Cardiac muscle cell (in vitro differentiated cells and primary cell): ENCODE measurements at places on chromosomes 4 and X. TPM values are rescaled to one million over a fixed set of nuclear protein-coding genes. Genes with fewer than 3 reads are reported as not detected.

The ETNPPL gene
- polyA plus RNA-seq: 0.42 TPM in 1 of 2 replicates, not detected in the other

The COX7B2 gene
- polyA plus RNA-seq: not detected in 2 replicates

The PF4V1 gene
- not detected in 2 replicates for polyA plus RNA-seq

The UGT2A3 gene
- not detected in 2 replicates for polyA plus RNA-seq

The FABP2 gene
- 9.9 and 12.4 TPM in 2 replicates for polyA plus RNA-seq

GRCh38 chr4:185429660-185430059, 3.9 kb upstream of the UFSP2 start:
- H3K4me3 ChIP-seq: no peak overlapping the region
- DNase-seq: no peak
- no peaks in the 10 kb centered on the region for H3K27me3 ChIP-seq
- no peaks in the 10 kb centered on the region for H3K36me3 ChIP-seq

GRCh38 chr4:175371091-175371490, 441.0 kb downstream of the GPM6A start:
- H3K4me1 ChIP-seq: peaks cover 15% of the 10 kb centered on the region
- DNase-seq: no peak
- no peaks in the 10 kb centered on the region for H3K36me3 ChIP-seq
- no peak overlapping the region for H3K27ac ChIP-seq
- H3K27me3 ChIP-seq: no peaks in the 10 kb centered on the region
- no peak overlapping the region for H3K4me3 ChIP-seq

GRCh38 chrX:28391528-28391927, 195.7 kb upstream of the IL1RAPL1 start:
- no peaks in the 10 kb centered on the region for H3K4me1 ChIP-seq
- no peak for DNase-seq
- no peak overlapping the region for H3K4me3 ChIP-seq
- no peaks in the 10 kb centered on the region for H3K27me3 ChIP-seq
- no peak overlapping the region for H3K27ac ChIP-seq

DNA sequence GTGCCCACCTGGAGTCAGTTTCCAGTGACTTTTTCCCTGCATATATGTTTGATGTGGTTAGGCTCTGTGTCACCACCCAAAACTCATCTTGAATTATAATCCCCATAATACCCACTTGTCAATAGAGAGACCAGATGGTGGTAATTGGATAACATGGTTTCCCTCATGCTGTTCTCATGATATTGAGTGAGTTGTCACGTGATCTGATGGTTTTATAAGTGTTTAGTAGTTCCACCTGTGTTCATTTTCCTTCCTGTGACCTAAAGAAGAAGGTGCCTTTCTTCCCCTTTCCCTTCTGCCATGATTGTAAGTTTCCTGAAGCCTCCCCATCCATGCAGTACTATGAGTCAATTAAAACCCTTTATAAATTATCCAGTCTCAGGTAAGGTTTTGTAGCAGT, 740.9 kb downstream of the ARAP2 start:
- H3K36me3 ChIP-seq: no peaks in the 10 kb centered on the region
- no peak overlapping the region for H3K4me3 ChIP-seq
- no peaks in the 10 kb centered on the region for H3K4me1 ChIP-seq
- DNase-seq: no peak

GRCh38 chrX:94288325-94288724, 614.3 kb downstream of the FAM133A start:
- no peak overlapping the region for H3K4me3 ChIP-seq
- no peaks in the 10 kb centered on the region for H3K27me3 ChIP-seq
- H3K27ac ChIP-seq: no peak overlapping the region
- DNase-seq: no peak
- H3K4me1 ChIP-seq: no peaks in the 10 kb centered on the region
- H3K36me3 ChIP-seq: no peaks in the 10 kb centered on the region

- H3K36me3 ChIP-seq: no peaks in the 10 kb centered on the region
- H3K27me3 ChIP-seq: no peaks in the 10 kb centered on the region
Measured at GRCh38 chrX:119094819-119095218, 22.0 kb downstream of the CT47C1 start.

GRCh38 chr4:100581337-100581736, 63.5 kb upstream of the EMCN start:
- no peak for DNase-seq
- H3K27ac ChIP-seq: no peak overlapping the region
- no peaks in the 10 kb centered on the region for H3K27me3 ChIP-seq
- no peak overlapping the region for H3K4me3 ChIP-seq
- no peaks in the 10 kb centered on the region for H3K36me3 ChIP-seq

- H3K36me3 ChIP-seq: no peaks in the 10 kb centered on the region
- DNase-seq: peak; percentile 43
- H3K27ac ChIP-seq: no peak overlapping the region
- H3K4me1 ChIP-seq: no peaks in the 10 kb centered on the region
- no peak overlapping the region for H3K4me3 ChIP-seq
Measured at GRCh38 chrX:150018931-150019361, 80.7 kb upstream of the EOLA2 start.

- no peak overlapping the region for H3K27ac ChIP-seq
- no peak overlapping the region for H3K4me3 ChIP-seq
- H3K4me1 ChIP-seq: peaks cover 2% of the 10 kb centered on the region
Measured at GRCh38 chr4:6275351-6275750, 5.7 kb downstream of the WFS1 start.

DNA sequence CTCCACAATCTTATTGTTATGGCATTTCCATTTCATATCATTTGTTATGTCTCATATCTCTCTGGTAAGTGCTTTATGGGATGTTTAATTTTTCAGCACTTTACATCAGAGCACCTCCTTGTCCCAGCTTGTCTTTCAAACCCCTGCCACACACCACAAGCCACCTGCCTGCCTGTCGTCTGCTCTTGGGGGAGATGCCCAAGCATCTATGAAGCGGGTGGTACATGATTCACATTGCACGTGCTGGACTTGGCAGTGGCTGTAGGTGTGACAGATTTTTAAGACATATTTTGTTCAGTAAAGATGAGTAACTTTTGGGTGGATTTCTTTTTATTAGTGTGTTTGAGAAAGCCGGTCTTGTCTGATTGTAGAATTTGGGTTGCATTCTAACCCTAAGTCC, 14.2 kb upstream of the SPATA4 start:
- H3K27ac ChIP-seq: no peak overlapping the region
- H3K27me3 ChIP-seq: no peaks in the 10 kb centered on the region
- H3K36me3 ChIP-seq: no peaks in the 10 kb centered on the region

- H3K4me3 ChIP-seq: no peak overlapping the region
- peak; percentile 87 for DNase-seq
- H3K27ac ChIP-seq: no peak overlapping the region
- no peaks in the 10 kb centered on the region for H3K27me3 ChIP-seq
- peaks cover 9% of the 10 kb centered on the region for H3K4me1 ChIP-seq
- H3K36me3 ChIP-seq: no peaks in the 10 kb centered on the region
Measured at GRCh38 chr4:24642981-24643547, 58.7 kb upstream of the DHX15 start.

- no peaks in the 10 kb centered on the region for H3K27me3 ChIP-seq
- no peak overlapping the region for H3K27ac ChIP-seq
- no peaks in the 10 kb centered on the region for H3K4me1 ChIP-seq
- H3K36me3 ChIP-seq: no peaks in the 10 kb centered on the region
- DNase-seq: no peak
Measured at GRCh38 chrX:130184857-130185256, 13.1 kb downstream of the RAB33A start.

DNA sequence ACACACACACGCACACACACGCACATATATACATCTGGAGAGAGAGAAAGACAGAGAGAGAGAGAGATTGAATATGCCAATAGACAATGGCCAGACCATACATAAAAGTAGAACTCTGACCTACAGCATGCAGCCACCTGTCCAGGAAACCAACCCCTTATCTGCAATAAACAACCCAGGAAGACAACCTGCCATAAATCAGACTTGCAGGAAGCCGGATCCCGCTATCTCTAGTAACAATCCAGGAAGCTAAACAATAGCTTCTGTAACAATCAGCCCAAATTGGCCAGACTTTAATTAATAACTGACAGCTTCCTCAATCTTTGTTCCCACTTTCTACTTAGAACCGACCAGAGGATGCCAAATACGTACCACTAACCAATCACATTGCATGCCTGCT, 173.2 kb downstream of the LDB2 start:
- H3K36me3 ChIP-seq: no peaks in the 10 kb centered on the region
- H3K27ac ChIP-seq: no peak overlapping the region
- no peaks in the 10 kb centered on the region for H3K27me3 ChIP-seq
- H3K4me1 ChIP-seq: peaks cover 6% of the 10 kb centered on the region
- no peak for DNase-seq

DNA sequence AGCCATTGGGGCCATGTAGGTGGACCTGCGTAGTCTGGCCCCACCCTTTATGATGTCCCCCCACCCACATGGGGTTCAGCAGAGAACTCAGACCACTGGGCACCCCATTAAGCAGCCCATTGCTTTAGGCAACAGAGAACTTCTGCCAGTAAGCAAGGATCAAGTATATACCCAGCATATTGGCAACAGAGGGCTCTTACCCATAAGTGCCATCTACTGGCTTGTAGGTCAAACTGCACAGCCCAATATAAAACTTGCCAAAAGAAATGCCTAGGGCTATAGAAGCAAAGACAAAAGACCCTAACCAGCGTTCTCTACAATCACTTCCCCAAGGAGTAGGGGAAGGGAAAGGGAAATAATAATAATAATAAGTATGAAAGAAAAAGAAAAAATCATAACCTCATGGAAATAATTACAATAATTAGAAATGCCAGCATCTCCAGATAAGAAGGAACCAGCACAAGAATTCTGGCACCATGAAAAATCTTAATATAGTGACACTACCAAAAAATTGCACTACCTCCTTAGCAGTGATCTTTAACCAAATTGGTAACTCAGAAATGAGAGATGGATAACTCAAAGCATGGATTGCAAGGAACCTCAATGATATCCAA, 1090.7 kb downstream of the FAT4 start:
- H3K36me3 ChIP-seq: no peaks in the 10 kb centered on the region
- DNase-seq: peak; percentile 36

GRCh38 chrX:19774905-19775304, 112.5 kb downstream of the SH3KBP1 start:
- no peak for DNase-seq
- H3K27me3 ChIP-seq: no peaks in the 10 kb centered on the region
- no peak overlapping the region for H3K27ac ChIP-seq
- H3K36me3 ChIP-seq: no peaks in the 10 kb centered on the region

DNA sequence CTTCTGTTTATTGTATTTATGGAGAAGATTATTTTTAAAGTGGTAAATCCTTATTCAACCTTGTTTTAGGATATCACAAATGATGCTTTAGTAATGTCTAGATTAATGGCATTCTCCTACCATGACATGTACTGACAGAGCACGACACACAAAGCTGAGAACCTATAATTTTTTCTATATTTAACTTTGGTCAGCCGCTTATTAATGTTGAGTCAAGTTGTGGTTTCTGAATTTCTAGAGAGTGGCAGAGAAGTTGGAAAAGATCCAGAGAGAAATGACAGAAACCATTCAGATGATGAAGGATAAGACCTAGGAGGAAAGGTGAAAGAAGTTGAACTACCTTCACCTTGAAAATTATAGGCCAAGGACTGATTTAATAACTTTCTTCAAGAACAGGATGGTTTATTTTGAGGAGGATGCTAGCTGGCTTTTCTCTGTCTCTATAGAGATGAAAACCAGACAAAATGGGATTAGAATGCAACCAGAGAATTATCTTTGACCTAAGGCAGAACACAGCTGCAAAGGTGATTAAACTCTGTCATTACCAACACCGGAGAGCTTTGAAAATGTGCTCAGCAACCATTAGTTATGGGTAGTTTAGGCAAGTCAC, 62.6 kb upstream of the TSPAN5 start:
- H3K27me3 ChIP-seq: no peaks in the 10 kb centered on the region
- no peaks in the 10 kb centered on the region for H3K4me1 ChIP-seq
- H3K27ac ChIP-seq: no peak overlapping the region
- H3K36me3 ChIP-seq: no peaks in the 10 kb centered on the region
- no peak overlapping the region for H3K4me3 ChIP-seq

DNA sequence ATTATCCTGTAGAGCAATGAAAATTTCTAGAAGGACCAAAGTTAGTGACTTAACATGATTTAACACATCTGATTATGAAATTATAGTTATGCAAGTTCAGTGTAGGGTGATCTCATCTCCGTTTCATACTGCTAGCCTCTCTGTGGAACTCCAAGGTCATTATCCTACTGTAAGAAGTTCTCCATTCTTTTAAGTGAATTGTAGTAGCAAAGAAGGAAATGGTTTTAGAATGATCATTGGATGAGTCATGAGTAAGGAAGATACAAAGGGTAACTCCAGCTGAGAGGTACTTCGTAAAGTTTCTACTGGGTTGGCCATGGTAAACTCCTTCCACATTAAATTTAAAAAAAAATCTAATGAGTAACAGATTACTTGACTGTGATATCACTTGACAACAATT, 215.0 kb upstream of the GIMD1 start:
- H3K27me3 ChIP-seq: no peaks in the 10 kb centered on the region
- H3K4me1 ChIP-seq: peaks cover 6% of the 10 kb centered on the region

DNA sequence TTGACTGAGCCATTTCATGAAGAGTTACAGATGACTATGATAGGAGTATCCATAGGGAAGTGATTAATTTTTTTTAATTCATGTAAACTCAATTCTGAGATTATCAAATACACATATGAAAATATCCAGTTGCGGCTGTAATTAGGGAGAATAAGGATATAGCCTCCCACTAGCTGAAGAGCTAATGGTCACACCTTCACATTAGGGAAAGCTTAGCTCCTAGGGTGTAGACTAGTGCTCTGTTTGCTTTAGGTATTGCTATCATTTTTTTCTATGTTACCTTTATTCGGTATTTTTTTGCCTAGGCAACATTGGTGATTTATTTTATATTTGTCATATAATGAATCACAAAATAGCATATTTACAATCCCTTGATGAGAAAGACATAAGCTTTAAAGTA, 39.6 kb upstream of the EPGN start:
- H3K27ac ChIP-seq: no peak overlapping the region
- H3K36me3 ChIP-seq: no peaks in the 10 kb centered on the region
- no peak for DNase-seq
- H3K4me3 ChIP-seq: no peak overlapping the region

DNA sequence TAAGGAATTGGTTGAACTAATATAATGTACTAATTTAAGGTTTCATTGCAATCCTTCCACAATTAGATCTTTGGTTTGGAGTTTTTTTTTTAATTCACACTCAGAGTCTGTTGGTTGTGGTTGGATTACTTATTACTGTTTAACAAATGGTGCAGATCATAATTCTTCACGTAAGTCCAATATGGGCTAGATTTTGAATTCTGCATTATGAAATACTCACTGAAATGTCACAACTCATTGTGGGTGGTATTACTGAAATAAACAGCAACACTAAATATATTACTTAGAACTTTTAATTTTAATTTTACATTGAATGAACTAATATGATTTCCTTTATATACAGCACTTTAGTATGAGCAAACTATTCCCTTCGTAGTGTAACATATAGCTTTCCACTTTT, 94.2 kb upstream of the MYOZ2 start:
- H3K27me3 ChIP-seq: no peaks in the 10 kb centered on the region
- H3K4me3 ChIP-seq: no peak overlapping the region
- H3K4me1 ChIP-seq: peaks cover 15% of the 10 kb centered on the region
- H3K27ac ChIP-seq: no peak overlapping the region
- DNase-seq: no peak
